ENCODE measurements at places on chromosomes 16 and 17. TPM values are rescaled to one million over a fixed set of nuclear protein-coding genes. Genes with fewer than 3 reads are reported as not detected.

The SLC38A8 gene
- not detected for total RNA-seq

The NFE2L1 gene
- total RNA-seq, result 104 TPM

The C16orf74 gene
- not detected for total RNA-seq

The MYH2 gene
- total RNA-seq, result 0.37 TPM

The SLC16A6 gene
- total RNA-seq, result 0.09 TPM

- no peaks in the 10 kb centered on the region for H3K36me3 ChIP-seq
- no peak overlapping the region for H3K27ac ChIP-seq
- H3K4me3 ChIP-seq, result no peak overlapping the region
- H3K27me3 ChIP-seq, result no peaks in the 10 kb centered on the region
Measured at GRCh38 chr17:55172612-55173011, 92.1 kb upstream of the HLF start.

DNA sequence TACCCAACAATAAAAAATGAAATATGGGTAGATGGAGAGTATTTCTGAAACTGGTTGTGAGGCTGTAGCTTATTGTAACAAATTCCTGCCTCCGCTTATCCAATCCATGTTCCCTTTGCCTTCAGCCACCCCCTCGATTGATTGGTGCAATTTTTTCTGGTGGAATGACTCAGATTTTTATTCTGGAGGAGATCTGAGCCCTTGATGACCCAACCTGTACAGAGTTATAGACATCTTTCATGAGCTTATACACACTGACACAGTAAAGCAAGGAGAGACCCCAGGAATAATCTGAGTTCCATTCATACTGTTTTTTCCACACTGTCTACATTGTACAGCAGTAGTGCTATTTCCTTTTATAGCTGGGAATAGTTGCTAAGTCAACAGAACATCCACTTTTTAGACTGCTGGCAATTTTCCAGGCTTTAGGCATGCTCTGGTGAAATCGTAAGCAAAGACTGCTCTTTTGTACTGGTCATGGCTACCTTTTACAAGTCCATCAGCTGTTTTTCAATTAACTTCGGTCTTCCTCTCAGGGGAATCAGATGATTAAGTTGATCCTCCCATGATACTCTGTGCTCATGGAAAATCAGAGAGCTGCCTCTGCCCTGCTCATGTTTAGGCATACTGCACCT, 30.1 kb downstream of the CCL4 start:
- H3K27me3 ChIP-seq, result no peaks in the 10 kb centered on the region
- no peak overlapping the region for H3K27ac ChIP-seq
- H3K4me1 ChIP-seq, result peaks cover 5% of the 10 kb centered on the region

DNA sequence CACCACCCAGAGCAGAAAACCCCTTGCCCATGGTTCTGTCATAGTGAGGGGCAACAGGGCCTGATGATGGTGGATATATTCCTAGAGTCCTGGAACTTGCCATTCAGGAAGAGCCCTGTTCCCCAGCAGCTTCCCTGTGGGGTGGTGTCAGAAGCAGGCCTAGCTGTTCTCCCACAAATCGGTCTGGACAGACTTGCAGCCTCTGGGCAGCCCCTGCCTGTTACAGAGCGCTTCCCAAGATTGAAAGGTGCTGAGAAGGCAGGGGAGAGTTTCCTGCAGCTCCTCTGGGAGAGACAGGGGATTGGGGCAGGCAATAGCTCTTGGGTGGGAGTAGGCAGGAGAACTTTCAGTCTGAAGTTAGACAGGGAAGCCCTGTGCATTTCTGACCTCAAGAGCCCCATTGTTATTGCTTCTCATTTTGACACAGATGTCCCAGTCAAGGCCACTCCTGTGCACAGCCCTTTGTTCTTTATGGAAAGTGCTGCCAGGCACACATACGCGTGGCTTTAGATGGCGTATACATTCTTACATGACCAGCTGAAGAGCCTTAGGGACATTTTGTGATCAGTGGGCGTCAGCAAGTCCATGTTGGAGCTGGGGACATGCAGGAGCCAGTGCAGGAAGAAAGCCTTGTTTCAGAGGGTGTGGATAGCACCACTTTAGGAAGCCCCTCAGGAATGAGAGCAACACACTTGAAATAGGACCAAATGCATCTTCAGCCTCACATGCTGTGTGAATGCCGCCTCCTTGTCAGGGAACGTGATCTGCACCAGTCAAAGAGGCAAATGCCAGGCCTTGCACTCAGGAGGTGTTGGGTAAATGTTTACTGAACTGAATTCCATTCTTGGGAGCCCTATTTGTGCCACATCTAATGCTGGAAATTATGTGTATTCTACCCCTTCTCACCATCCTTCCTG, 67.5 kb downstream of the GNAO1 start:
- no peaks in the 10 kb centered on the region for H3K4me1 ChIP-seq
- no peaks in the 10 kb centered on the region for H3K36me3 ChIP-seq
- H3K4me3 ChIP-seq, result no peak overlapping the region
- no peak overlapping the region for H3K27ac ChIP-seq
- no peaks in the 10 kb centered on the region for H3K27me3 ChIP-seq
- no peak for DNase-seq

DNA sequence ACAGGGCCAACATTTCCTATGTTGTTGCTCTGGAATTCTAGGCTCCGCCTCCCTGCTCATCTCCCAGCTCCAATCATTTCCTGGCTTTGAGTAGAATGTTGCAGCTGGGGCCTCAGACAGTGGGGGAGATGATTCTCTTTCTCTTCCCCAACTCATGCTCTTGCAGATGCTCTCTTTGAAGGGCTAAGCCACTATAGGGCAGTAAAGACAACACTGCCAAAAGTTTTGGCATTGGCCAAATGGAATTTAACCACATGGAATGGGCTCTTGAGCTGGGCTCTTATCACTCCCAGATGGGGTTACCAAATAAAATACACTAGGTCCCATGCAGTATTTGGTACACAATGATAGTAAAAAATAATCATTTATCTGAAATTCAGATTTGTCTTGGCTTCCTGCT, 19.6 kb upstream of the EFCAB13 start:
- DNase-seq, result no peak
- no peaks in the 10 kb centered on the region for H3K27me3 ChIP-seq
- H3K36me3 ChIP-seq, result no peaks in the 10 kb centered on the region
- H3K4me3 ChIP-seq, result no peak overlapping the region
- H3K4me1 ChIP-seq, result no peaks in the 10 kb centered on the region

DNA sequence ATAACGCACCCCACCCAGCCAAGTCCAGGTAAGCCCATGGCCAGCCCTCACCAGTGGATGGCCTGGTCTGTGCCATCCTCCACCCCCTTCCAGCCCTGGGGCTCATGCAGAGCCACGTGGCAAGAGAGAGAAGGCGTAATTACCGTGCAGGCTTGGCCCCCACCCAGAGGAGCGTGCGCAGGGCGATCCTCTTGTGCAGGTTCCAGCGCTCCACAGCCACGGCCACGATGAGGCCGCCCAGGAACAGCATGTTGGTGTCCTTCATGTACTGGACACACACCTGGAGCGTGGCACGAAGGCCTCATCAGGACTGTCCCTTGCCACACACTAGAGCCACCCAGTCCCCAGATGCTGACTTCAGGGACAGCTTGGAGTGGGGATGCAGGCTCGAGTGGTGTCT, 6.7 kb downstream of the SLC13A5 start:
- H3K27me3 ChIP-seq, result peaks cover 2% of the 10 kb centered on the region
- H3K36me3 ChIP-seq, result no peaks in the 10 kb centered on the region
- no peaks in the 10 kb centered on the region for H3K4me1 ChIP-seq

DNA sequence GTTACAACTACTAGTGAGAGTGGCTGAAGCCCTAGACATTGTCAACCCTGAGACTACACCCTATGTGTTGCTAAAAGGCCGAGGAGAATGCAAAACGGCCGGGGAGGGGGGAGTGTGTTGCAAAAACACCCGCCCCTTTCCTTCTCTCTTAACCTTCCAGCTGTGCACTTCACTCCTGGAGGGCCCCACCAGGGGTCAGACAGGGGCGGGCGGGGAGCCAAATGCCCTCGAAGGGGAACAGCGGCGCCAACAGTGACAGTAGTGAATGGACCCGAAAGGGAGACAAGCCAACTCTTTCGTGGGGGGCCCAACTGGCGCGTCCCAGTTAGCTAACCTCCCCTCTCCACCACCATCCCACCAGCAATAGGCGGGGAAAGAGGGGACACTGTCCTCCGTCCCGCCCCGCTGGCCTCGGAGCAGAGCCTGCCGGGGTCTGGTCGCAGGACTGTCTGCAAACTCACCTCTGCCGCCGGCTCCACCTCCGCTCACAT, 352 bp downstream of the MARF1 start:
- no peak for DNase-seq
- H3K4me3 ChIP-seq, result peak overlapping the region; percentile 94
- no peaks in the 10 kb centered on the region for H3K27me3 ChIP-seq
- peak overlapping the region; percentile 88 for H3K27ac ChIP-seq
- H3K36me3 ChIP-seq, result peaks cover 6% of the 10 kb centered on the region

GRCh38 chr16:61007694-61008093, 1028.5 kb downstream of the CDH8 start:
- no peak overlapping the region for H3K4me3 ChIP-seq
- no peaks in the 10 kb centered on the region for H3K27me3 ChIP-seq
- H3K36me3 ChIP-seq, result no peaks in the 10 kb centered on the region
- no peak for DNase-seq
- H3K4me1 ChIP-seq, result no peaks in the 10 kb centered on the region

DNA sequence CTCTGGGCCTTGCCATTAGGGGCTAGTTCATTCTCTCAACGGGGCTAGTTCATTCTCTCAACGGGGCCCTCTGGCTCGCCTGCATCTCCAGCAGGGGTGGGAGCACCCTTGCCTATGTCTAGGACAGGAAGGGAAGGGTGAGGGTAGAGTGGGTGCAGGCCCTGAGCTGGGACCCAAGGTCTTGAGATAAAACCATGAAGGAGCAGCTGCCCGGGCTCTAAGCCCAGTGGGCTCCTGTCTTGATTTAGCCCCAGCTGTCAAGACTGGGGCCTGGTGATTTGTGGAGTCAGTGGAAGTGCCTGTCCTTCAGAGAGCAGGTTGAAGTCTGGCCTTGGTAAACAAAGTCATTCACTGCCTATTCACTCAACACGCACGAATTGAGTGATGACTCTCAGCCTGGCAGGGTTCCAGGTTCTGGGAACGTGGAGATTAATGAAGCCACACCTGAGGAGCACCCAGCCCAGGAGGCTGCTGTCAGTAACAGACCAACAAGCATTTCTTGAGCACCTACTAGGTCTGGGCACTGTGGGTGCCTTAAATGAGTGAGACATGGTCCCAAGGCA, 35.4 kb downstream of the WNT3 start:
- H3K27me3 ChIP-seq, result peaks cover 20% of the 10 kb centered on the region
- no peak overlapping the region for H3K4me3 ChIP-seq
- DNase-seq, result no peak
- H3K4me1 ChIP-seq, result peaks cover 13% of the 10 kb centered on the region

DNA sequence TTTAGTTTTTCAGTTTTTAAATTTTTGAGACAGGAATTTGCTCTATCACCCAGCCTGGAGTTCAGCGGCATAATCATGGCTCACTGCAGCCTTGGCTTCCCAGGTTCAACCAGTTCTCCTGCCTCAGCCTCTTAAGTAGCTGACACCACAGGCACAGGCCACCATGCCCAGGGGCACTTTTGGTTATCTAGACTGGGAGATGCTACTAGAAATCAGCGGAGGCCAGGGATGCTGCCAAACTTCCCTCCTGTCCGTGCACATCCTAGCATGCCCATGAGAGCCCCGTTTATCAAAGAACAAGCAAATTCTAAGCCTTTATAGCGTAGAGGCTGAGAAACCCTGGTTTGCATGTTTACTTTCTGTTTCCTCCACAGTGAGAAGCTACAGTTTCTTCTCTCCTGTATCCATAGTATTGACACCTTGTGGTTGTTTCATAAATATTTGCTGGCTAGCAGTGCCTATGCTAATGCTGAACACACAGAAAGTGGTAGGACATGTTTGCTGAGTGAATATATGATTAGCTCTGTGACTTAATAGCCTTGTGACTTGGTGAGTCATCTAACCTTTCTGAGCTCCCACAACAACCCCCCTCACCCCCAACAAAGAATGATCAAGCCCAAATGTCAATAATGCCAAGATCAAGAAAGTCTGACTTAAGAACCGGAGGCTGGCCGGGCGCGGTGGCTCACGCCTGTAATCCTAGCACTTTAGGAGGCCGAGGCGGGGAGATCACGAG, 39.2 kb upstream of the MAF start:
- H3K27ac ChIP-seq, result no peak overlapping the region
- H3K4me1 ChIP-seq, result no peaks in the 10 kb centered on the region
- H3K4me3 ChIP-seq, result no peak overlapping the region
- H3K27me3 ChIP-seq, result no peaks in the 10 kb centered on the region
- DNase-seq, result no peak
- H3K36me3 ChIP-seq, result no peaks in the 10 kb centered on the region

DNA sequence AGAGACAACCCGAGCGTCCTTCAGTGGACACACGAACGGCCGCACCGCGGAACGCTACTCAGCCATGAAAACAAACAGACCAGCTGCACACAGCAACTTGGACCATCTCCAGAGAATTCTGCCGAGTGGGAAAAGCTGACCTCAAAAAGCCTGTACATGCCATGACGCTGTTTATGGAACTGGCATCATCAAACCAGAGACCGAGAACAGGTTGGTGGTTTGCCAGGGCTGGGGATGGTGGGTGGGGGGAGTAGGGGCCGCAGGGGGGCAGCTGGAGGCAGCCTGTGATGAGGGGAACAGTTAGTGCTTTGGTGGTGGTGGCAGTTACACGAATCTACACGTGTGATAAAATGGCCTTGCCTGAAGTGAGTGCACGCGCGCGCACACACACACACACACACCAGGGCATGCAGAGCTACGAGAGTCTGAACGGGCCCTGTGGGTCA, 169.8 kb downstream of the LAT start:
- H3K27me3 ChIP-seq, result no peaks in the 10 kb centered on the region
- H3K4me3 ChIP-seq, result no peak overlapping the region
- H3K36me3 ChIP-seq, result no peaks in the 10 kb centered on the region
- peaks cover 8% of the 10 kb centered on the region for H3K4me1 ChIP-seq
- H3K27ac ChIP-seq, result no peak overlapping the region

GRCh38 chr16:64858076-64858475, 263.8 kb downstream of the CDH11 start:
- no peak overlapping the region for H3K4me3 ChIP-seq
- no peak for DNase-seq
- H3K4me1 ChIP-seq, result no peaks in the 10 kb centered on the region

- H3K4me1 ChIP-seq, result no peaks in the 10 kb centered on the region
- no peaks in the 10 kb centered on the region for H3K27me3 ChIP-seq
- no peak overlapping the region for H3K4me3 ChIP-seq
- H3K27ac ChIP-seq, result no peak overlapping the region
Measured at GRCh38 chr17:21843318-21843865, 151.1 kb downstream of the KCNJ18 start.

DNA sequence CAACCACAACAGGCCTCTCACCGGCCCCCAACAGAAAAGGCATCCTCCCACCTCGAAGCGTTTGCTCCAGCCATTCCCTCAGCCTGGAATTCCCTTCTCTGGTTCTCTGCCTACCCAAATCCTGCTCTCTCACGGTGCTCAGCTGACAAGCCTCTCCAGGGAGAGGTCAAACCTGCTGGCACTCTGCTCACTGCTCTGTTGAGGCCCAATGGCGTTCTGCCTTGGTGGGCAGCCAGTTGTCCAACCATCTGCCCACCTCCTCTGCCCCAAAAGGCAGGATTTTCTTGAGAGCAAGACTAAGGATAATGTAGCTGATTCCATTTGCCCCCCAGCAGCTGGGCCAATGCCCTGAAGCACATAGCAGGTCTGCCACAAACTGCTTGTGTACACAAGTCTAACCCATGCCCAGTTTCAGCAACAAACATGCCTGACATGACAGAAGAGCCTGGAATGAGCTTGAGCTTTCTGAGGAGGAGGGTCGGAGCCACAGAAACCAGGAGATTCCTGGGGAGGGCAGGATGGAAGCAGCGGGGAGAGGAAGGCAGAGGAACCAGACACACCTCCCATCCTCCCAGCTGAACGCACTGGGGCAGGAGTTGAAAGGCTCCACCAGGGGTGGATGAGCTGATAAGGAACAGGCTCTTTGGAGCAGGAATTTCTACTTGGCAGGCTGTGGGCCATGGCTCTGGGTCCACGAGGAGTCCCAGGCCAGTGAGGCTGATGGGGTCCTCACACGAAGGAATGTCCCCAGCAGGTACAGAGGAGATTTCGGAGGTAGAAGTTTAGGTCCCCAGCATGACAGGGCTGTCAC, 23.9 kb downstream of the ARHGAP27 start:
- H3K27me3 ChIP-seq, result no peaks in the 10 kb centered on the region
- peaks cover 17% of the 10 kb centered on the region for H3K4me1 ChIP-seq
- no peak for DNase-seq
- no peak overlapping the region for H3K4me3 ChIP-seq
